ENCODE measurements at places on chromosomes 2 and 18. TPM values are rescaled to one million over a fixed set of nuclear protein-coding genes. Genes with fewer than 3 reads are reported as not detected.
A peak's percentile ranks its signal among the peaks of the same experiment; 100 is the strongest.

DNA sequence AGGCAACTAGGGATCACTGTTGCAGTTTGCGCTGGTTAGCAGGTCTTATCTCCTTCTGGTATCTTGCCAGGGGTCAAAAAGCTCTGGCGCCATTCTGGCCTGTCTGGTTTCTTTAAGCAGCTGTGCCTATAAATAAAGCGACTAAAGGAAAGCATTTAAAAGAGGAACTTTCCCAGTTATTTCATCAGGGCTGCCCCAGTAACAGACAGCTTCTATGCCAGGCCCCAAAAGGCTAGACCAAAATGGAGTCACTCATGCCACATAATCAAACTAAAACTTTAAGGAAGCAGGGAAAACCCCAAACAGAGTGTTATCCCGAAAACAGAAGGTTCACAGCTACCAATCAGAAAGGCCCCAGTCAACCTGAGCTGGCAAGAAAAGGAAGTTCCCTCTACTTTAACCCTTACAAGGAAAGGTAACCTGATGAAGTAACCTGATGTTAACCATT lies 41.2 kb upstream of the HNRNPA3 start:
- DNase-seq = no peak

The CYP26B1 gene
- not detected for total RNA-seq

The ATG16L1 gene
- 89.3 TPM for total RNA-seq

- DNase-seq = no peak
These were observed 2.7 kb downstream of the SDC1 start for GRCh38 chr2:20222014-20222768.

DNA sequence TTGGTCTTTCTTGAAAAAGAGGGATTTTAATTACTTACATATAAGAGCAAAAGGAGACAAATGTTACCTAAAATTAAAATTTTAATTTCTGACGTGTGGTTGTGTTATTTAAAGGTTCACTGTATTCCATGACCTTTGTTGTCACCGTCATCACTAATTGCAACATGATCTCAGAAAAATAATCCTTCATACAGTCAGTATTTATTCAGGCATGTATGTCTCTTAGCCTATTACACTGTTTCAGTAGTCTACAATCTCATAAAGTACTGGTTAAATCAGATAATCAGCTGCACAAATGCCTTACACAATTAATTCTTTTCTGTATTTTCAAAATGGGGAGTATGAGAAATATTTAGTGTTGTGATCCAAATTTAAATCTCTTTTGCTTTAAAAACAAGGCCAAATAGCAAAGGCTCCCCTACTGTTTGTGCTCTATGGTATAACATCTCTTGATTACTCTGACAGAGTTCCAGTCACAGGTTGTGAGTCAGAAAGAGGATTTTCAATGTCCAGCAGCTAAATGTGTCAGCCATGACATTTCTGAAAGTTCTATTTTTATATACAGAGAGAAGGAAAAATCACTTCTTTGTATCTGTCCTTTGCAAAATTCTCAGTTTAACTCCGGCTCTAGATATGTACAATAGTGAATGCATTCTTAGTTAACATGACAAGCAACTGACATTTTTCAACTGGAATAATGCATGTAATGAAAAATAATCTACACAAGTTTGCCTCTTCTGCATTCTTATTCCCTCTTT lies 184.0 kb downstream of the FIGN start:
- no peak for DNase-seq

The B3GNT7 gene
- 0.64 TPM for total RNA-seq

The CPO gene
- total RNA-seq = 0.51 TPM

GRCh38 chr2:119508756-119509155 lies 15.5 kb downstream of the SCTR start:
- DNase-seq = no peak

DNA sequence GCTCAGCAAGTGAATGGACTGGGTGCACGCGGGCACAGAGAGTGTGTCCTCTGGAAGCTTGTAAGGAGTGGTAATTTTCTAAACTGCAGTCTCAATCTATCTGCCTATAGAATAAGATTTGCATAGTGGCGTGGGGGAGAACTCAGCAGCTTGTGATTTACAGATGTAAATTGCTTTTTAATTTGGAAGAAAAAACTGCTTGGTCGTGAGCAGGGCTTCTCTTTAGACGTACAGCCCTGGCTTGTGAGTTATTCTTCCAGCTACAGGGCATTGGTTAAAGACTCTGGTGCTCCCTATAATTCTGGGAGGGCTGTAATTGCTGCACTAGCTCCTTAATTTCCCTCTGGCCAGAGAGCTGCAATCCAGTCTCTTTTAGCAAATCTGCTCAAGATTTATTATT lies 84.9 kb downstream of the MARCO start:
- DNase-seq = no peak

GRCh38 chr2:179744401-179744800 lies 117.0 kb downstream of the ZNF385B start:
- DNase-seq = no peak

- DNase-seq = no peak
These were observed 74.7 kb downstream of the HNRNPLL start for GRCh38 chr2:38528008-38528442.

DNA sequence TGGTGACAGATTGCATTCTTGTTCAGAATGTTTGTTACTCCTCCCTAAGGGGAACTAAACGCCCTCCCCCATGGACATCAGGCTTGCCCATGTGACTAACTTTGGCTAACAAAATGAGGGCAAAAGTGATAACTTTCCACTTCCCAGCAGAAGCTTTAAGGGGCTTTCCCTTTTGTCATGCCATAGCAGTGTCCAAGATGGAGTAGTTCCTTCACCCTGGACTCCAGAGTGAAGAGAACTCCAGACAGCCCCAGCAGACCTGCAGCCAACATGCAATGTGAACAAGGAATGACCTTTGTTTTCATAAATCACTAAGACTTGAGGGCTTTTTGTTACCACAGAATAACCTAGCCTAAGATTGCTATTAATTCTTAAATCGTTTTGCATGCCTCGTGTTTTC lies 163.5 kb downstream of the ZEB2 start:
- DNase-seq = no peak

- peak; percentile 56 for DNase-seq
These were observed 29.9 kb downstream of the ANO7 start for GRCh38 chr2:241218131-241219029.

GRCh38 chr18:48994044-48994651 lies 43.4 kb upstream of the SMAD7 start:
- no peak for DNase-seq

- DNase-seq = no peak
These were observed 1045.8 kb downstream of the CNTNAP5 start for GRCh38 chr2:125070726-125071505.

DNA sequence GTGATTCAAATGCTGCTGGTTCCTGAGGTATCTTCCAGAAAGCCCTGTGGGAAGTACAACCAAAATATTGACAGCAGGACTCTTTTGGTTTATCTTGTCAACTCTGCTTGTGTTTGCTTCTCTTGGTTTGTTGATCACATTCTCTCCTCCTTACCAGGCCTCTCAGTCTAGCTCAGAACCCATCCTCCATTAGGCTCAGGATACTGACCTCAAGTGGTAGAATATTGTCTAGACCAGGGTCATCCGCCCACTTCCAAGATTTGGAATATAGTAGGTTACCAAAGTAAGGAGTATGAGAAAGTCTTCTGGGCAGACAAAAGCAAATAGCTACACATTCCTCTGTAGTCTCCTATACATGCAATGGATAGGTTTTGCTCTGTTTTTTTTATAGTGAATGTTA lies 56.6 kb downstream of the XIRP2 start:
- no peak for DNase-seq

- no peak for DNase-seq
These were observed 642.1 kb upstream of the ID2 start for GRCh38 chr2:8039732-8040131.

DNA sequence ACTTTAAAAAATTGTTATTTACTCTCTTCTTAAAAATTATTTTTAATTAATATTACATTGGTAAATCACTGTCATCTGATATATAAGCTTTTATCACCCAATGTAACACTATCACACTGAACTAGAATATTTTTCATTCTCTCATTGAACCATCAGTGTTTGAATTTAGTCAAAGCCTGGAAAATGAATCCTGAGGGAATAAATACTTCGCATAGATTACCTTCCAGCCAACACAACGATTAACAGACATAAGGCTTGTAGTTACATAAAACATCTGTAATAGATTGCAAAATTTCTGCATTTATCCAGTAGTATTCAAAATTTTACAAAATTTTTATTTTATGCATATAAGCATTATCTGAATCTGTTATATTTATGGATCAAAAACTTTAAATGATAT lies 314.9 kb downstream of the ERBB4 start:
- no peak for DNase-seq

The FNDC4 gene
- not detected for total RNA-seq

DNA sequence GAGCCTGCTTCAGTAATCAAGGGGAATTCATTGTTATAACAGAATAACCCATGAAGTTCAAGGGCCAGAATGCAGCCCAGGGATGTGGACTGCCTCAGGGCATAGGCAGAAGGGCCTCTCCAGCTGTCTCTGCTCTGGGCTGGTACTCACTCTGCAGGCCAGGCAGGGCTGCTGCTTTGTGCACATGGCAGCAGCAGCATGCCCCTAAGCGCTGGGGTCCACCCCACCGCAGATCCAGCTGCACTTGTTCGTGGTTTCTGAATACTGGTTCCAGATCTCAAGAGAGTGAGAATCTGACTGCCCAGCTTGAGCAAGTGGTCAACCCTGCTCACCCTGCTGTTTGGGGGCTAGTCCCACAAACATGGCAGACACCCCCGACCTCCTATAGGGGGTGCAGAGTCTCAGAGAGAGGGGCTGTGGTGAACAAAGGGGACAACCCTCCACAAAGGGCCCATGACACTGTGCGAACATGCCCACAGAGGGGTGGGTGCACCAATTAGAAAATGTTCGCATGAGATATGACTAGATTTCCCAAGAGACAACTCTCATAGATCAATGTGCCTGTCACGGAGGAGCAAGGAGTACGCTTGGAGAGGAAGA lies 87.3 kb downstream of the ACTR3 start:
- no peak for DNase-seq

DNA sequence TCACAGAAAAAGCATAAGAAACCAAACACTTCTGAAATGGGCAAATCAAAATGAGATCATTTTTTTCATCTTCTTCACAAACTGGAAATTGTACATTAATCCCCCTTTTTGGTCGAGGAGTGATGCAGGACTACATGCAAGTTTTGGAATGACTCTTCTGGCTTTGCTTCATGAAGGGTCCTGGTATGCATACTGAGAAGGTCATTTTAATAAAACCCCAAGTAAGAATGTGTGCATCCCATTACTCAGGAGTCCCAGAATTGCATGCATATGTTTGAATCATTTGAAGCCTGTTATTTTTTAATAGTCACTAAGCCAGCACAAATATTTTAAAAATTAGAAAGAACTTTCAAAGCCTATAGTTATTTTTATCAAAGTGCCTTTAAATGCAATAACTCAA lies 16.7 kb upstream of the EHBP1 start:
- DNase-seq = no peak

- DNase-seq = no peak
These were observed 159.0 kb downstream of the DCC start for GRCh38 chr18:52499016-52499415.

GRCh38 chr2:24546669-24547068 lies 55.6 kb downstream of the NCOA1 start:
- DNase-seq = no peak

The SPP2 gene
- not detected for total RNA-seq

DNA sequence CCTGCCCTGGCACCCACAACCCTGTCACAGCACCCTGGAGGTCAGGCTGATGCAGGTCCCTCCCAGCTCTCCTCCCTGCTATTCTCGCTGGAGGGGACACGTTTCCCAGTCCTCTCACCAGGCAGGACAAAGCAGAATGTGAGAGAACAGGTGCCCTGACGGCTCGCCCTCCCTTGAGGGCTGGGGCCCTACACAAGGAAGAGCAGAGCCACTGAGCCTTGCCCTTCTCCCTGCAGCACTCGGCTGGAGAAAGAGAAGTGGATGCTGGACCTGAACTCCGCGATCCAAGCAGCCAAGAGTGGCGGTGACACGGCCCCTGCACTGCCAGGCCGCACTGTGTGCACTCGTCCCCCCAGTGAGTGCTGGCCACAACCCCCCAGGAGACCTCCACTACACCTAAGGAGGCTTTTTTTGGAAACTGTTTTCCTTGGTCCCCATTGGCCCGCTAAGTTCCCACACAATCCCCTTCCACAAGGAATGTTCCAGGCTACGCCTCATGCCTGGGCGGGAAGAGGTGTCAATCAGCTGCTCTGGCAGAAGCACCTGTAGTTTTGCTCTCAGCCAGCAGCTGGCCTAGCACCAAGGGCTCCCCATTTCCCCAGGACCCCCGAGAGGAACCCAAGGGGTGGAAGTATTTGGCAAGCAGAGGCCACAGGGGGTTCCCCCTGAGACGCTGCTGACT lies 17.4 kb downstream of the STK25 start:
- DNase-seq = no peak

The DCDC2C gene
- total RNA-seq = not detected

The SPATA3 gene
- total RNA-seq = not detected

GRCh38 chr2:224086226-224086914 lies 47.3 kb upstream of the SERPINE2 start:
- no peak for DNase-seq

DNA sequence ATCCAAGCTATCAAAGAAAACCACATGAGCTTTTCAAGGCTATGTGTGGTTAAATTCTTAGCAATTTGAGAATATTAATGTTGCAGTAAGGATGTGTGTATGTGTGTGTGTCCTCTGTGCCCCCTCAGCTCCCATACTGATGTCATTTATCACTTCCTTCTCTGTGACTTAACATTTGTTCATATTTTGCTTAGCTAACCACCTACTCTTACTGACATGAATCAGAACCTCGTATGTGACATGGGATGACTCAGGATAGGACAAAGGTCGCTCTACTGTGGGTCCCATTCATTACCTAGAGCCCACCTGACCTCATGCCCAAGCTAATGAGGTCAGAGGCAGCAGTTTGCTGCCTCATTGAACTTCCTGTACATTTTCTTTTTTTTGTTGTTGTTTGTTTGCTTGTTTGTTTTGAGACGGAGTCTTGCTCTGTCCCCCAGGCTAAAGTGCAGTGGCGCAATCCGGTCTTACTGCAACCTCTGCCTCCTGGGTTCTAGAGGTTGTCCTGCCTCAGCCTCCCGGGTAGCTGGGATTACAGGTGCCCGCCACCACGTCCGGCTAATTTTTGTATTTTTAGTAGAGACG lies 36.3 kb downstream of the MOGAT1 start:
- DNase-seq = no peak

GRCh38 chr2:157936406-157936805 lies 60.3 kb upstream of the ACVR1 start:
- DNase-seq = no peak

GRCh38 chr2:204104811-204105210 lies 168.2 kb downstream of the ICOS start:
- no peak for DNase-seq

GRCh38 chr2:240356700-240357640 lies 78.5 kb upstream of the GPC1 start:
- no peak for DNase-seq

The GKN1 gene
- not detected for total RNA-seq

DNA sequence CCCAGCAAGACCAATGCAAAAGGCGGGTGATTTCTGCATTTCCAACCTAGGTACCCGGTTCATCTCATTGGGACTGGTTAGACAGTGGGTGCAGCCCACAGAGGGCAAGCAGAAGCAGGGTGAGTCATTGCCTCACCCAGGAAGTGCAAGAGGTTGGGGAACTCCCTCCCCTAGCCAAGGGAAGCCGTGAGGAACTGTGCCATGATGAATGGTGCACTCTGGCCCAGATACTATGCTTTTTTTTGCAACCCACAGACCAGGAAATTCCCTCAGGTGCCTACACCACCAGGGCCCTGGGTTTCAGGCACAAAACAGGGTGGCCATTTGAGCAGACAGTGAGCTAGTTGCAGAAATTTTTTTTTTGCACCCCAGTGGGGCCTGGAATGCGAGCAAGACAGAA lies 662.6 kb upstream of the ACVR2A start:
- no peak for DNase-seq

GRCh38 chr2:85713836-85714235 lies 19.7 kb downstream of the GNLY start:
- DNase-seq = no peak

All from naive thymus-derived CD4-positive, alpha-beta T cell (primary cell).